ENCODE measurements at places on chromosomes 5 and 9.

DNA sequence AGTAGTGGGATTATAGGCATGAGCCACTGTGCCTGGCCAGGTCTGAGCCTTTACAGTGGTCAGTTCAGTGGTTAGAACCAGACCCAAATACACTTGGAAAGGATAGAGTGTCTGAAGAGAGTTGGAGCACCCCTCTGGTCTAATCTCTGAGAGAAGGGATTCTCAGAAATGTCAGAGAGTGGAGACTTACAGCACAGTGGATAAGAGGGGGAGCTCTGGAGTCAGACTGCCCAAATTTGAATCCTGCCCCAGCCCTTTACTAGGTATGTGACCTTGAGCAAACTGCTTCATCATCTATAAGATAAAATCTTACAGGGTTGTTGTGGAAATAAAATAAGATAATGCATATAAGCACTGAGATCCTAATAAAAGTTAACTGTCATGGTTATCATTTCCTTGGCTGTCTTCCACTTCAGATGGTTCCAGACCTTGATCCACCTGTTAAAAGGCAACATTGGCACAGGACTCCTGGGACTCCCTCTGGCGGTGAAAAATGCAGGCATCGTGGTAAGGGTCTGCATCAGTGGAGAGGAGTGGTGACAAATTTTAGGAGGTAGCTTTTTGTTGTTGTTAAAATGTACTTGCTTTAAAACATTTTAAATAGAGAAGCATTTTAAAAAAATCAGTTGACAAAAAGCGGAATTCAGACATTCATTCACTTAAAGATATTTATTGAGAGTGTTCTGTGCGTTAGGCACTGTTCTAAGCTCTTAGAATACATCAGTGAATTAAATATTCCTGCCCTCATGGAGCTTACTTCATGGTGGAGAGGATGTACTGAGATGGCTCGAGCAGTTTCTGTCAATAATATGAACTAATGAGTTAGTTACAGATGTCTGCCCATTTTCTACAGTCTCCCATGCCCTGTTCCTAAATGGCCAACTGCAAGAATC lies 16.0 kb downstream of the SLC36A1 start:
- no peak for DNase-seq

DNA sequence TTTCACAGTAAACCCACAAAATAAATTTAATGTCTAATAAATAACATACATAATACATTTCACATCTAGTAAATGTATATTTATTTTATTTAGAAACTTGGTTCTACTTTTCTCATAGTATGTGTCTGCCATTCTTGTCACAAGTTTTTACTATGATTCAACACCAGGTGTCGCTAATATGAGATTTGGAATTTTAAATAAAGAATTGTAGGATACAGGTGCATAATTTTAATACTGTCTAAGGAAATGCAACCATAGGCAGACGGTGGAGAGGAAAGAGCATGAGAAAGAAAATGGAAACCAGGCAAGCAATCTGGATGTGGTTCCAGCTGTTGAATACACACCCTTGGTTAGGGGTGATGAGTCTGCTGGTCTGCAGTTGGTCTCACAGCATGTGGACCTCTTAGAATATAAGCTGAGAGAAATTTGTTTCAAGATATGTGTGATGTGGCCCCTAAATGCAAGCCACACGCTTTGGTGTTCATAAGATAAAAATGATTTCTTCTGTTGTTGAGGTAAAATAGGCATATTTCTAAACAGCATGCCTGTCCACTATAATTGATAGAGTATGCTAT lies 114.7 kb upstream of the TXNDC8 start:
- no peak for DNase-seq

GRCh38 chr5:128237000-128237399 lies 153.4 kb downstream of the SLC12A2 start:
- DNase-seq = no peak

GRCh38 chr9:127526655-127527559 lies 75.6 kb downstream of the LRSAM1 start:
- DNase-seq = no peak

DNA sequence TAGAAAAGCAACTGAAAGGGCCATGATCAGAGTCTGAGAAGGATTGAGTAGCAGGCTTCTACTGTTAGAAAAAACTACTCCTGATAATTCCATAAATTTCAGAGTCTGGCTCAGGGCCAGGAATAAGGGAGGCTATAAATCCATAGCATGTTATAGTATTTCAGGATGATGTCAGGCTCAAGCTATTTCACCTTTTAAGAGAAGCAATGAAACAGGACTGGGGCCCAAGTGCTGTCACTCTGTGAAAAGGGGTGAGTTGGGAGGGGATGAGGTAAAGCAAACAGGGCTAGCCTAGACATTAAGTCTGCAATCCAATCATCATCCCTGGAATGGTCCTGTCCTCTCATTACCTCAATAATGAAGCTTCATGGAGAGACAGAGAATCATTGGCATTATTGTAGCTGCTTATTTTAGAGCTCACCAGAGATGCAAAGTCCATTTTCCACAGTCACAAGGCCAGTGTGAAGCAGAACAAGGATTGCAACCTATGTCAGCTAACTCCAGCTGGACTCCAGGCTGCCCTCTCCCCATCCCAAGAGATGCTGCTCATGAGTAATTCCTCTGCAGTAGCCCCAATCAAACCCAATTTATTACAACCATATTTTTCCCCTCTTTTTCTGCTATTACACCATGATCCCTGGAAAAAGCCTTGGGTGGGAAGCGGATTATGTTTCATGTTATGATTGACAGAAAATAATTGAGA lies 56.0 kb downstream of the PAPPA start:
- DNase-seq = no peak

DNA sequence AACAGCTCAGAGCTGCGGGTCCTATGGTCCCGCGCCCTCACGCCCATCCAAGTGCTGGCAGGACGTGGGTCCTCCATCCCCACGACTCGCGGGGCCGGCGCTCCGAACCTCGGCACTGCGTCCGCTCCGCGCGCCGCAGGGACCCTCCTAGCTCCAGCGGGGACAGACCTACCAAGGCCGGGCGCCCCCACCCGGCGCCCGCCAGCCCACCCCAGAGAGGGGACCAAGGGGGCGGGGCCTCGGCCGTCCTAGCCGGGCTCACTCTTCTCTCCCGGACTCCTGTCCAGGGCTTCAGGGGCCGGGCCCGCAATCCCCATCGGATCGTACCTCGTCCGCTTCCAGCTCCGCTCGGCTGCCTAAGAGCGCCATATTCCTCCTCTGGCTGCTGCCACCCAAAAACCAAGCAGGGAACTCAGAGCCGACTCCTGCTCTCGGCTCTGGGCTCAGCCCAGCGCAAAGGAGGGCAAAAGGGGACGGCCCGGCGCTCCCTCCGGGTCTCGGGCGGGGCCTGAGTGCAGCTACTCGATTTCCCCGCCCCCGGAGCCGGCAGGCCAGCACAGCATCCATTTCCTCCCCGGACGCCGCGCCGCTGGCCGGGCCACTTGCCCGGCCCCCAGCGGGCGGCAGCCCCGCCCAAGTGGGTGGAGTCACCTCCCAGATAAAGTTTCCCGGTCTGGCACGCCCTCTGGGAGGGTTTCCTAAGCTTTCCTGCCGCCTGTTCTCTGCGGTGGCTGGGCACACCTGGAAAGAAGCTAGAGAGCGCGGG lies at the start of gene TTC39B:
TSS of gene TTC39B (minus strand) at position 460 of the 766 bp plus-strand sequence. CDS start at position 369, 91 bp downstream.
- DNase-seq = no peak

GRCh38 chr5:36031223-36031622 lies 35.5 kb downstream of the UGT3A2 start:
- DNase-seq = no peak

DNA sequence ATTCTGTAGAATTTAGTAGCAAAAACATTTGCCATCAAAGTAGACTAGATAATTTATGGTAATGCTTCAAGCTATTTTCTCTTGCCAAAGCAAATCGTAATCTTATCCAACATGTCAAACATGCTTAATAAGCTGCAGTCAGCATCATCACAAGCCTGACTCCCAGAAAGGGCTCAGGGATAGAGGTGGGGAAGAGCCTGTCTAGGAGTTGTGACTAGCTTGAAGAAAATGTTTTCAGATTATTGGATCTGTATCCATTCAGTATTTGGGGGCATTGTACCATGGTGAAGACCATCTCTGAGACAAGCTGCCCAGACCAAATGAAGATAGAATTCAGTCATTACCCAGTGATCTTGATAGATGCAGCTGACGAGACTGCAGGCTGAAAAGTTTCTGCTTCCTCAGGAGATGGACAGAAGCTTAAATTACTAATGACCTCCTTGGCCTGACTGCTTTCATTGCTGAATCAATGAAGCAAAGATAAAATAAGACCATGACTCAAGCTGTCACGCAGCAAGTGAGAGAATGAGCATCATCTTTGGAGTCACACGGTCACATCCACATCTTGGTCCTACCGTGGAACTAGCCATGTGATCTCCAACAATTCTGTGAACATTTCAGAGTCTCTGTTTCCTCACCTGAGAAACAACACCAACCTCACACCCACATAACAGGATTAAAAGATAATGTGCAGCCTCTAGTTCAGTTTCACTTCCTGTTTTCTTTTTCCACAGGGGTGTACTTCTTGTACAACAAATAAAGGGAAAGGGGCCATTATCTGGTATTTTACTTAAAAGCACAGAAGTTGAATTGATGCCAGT lies 9.4 kb downstream of the ERAP2 start:
- peak; percentile 64 for DNase-seq

DNA sequence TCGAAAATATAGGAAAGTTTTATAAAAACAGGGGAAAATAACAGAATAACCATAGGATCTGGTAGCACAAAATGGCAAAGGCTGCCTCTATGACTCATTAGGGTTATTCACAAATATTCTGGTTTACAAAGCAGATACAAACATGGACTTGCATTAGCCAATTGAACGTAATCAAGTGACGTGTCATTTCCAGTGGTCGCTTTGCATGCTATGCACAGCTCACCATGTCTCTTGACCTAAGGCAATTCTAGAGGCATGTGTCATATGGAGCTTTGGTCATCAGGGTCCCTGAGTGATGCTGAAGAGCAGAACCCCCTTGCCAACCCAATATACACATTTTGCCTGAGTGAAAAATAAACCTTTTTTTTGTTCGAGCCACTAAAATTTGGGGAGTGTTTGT lies 158.8 kb downstream of the TMEM161B start:
- no peak for DNase-seq

DNA sequence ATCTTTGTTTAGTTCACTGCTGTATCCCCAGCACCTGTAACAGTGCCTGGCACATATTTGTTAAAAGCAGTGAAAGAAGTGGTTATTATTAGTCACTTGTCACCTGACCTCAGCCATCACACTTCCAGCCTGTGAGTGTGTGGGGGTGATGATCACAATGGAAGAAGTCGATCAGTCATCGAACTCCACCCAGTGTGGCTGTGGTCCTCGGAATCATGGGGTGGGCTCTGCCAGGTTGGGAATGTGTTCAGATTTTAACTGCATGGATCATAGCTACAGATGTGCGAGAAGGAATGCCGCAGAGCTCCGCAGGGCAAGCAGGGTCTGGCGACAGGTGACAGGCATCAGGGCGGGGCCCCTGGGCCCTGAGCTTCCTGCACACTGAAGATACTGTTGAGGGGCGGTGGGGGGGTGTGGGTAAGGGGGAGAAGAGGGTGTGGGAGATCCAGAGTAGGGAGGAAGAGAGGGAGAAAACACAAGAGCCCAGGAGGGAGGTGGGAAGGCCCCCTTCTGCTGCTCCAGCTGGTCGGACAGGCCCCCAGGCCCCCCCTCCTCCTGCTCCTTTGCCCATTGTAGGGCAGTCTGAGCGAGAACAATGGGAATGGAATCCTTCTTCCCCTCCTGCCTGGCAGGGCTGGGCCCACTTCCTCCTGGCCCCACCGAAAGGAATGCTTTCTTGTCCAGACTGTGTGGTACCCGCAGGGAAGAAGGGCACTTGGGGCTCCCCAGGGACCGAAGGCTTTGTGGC lies 89.6 kb downstream of the SPRY4 start:
- no peak for DNase-seq

DNA sequence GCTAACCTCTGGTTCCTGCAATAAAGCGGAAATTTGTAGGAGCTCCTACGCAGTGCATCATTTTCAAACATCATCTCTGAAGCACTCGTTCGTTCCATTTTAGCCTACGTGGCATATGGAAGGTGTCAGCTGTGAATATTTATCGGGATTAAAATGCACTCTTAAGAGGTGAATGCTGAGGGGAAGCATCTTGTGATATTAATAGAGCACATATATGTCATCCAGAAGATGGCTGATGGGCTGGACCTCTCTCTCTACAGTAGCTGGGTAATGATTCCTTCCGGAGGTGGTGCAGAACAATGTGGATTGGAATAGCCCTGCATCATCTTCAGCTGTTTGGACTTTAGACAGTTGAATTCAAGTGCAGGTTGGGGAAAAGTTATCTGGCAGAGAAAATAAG lies 478.7 kb downstream of the DMAC1 start:
- DNase-seq = no peak

GRCh38 chr5:67992923-67993322 lies 222.6 kb upstream of the PIK3R1 start:
- DNase-seq = no peak

DNA sequence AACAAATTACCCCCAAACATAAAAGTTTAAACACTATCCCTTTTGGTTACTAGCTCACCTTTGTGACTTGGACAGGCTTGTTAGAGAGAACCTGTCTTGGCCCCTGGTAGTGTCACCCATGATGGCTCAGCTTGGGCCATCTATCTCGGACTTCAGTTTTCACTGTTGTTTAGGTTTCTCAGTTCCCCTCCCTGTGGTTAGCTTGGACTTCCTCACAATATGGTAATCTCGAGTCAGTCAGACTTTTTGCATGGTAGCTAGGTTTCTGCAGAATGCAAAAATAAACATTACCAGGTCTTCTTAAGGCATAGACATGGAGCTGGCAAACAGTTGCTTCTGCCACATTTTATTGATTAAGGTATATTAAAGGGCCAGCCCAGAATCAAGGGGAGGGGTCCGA lies 324.3 kb upstream of the RORB start:
- DNase-seq = peak; percentile 30

- no peak for DNase-seq
Observed at GRCh38 chr9:36551910-36552309, 20.8 kb upstream of the MELK start.

GRCh38 chr5:31114817-31115216 lies 78.7 kb upstream of the CDH6 start:
- DNase-seq = no peak

GRCh38 chr9:137240318-137240840 lies 708 bp upstream of the TUBB4B start:
- no peak for DNase-seq
